ENCODE measurements at places on chromosomes 11 and 22. TPM values are rescaled to one million over a fixed set of nuclear protein-coding genes. Genes with fewer than 3 reads are reported as not detected.

The SF3A1 gene
- 25.5 TPM for total RNA-seq

The MS4A2 gene
- not detected for total RNA-seq

The HMBS gene
- total RNA-seq: 5.8 TPM

The HIKESHI gene
- 59.6 TPM for total RNA-seq

The NTM gene
- total RNA-seq: 35.0 TPM

The PAMR1 gene
- 355 TPM for total RNA-seq

The OR5P2 gene
- not detected for total RNA-seq

The LMO1 gene
- not detected for total RNA-seq

The MISFA gene
- total RNA-seq: 0.31 TPM

The SYCE3 gene
- not detected for total RNA-seq

The ARAP1 gene
- total RNA-seq: 81.2 TPM

The PRODH gene
- 0.06 TPM for total RNA-seq

The P2RX3 gene
- not detected for total RNA-seq

The CABP4 gene
- total RNA-seq: 0.26 TPM

The KRTAP5-1 gene
- not detected for total RNA-seq

The KLHL35 gene
- total RNA-seq: 4.5 TPM

The OR4D11 gene
- not detected for total RNA-seq

The SCN4B gene
- total RNA-seq: not detected

The CHST1 gene
- 1.2 TPM for total RNA-seq

The LAYN gene
- total RNA-seq: 27.1 TPM

The SOX6 gene
- total RNA-seq: 0.50 TPM

The OR10D3 gene
- not detected for total RNA-seq

The LPXN gene
- total RNA-seq: 3.9 TPM

The OR51F2 gene
- not detected for total RNA-seq

The OR5T3 gene
- not detected for total RNA-seq

The PACS1 gene
- 23.9 TPM for total RNA-seq

The IGSF9B gene
- 3.8 TPM for total RNA-seq

The VSIG10L2 gene
- total RNA-seq: not detected

The OR5A1 gene
- total RNA-seq: not detected

The SLC25A18 gene
- total RNA-seq: not detected

The ARHGAP42 gene
- 13.3 TPM for total RNA-seq

The CEP126 gene
- total RNA-seq: 4.2 TPM

The H19 gene
- total RNA-seq: not detected

The KRTAP5-9 gene
- not detected for total RNA-seq

The GAL gene
- not detected for total RNA-seq

The IL18 gene
- total RNA-seq: not detected

The FAM118B gene
- total RNA-seq: 16.8 TPM

The SPI1 gene
- not detected for total RNA-seq

The WNT11 gene
- 0.26 TPM for total RNA-seq

The SSTR3 gene
- not detected for total RNA-seq

The OVCH2 gene
- not detected for total RNA-seq

The NFAM1 gene
- under 0.01 TPM for total RNA-seq

The IRAG1 gene
- total RNA-seq: 73.2 TPM

The ELMOD1 gene
- total RNA-seq: 0.19 TPM

Data from aortic smooth muscle cell (primary cell).